GM23338 (cell line): ENCODE measurements at places on chromosomes 3 and 15.

DNA sequence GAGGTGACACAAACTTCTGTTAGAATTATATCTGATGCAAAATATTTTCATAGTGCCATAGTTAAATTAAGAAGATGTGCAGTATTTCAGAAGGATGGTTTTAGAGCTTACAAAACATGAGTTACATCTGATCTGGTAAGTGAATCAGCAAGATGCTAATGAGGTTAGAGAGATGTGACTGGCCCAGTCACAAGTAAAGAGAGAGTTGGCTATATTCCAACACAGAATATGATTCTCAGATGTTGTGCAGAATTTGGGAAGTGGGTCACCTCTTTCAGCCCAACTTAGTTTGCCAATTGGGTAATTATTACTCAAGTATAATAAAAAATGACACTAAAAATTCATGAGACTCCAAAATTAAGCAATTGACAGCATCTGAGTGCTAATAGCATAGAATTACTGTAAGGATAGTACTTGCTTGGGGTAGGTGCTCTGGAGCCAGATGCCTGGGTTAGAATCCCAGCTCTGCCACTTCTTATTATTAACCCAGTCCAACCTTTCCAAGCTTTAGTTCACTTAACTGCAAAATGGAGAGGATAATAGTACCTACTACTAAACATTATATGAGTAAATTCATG, 30.8 kb downstream of the P2RY1 start:
- no peak for DNase-seq

- peak; percentile 17 for DNase-seq
These were observed 172.5 kb downstream of the NSMCE3 start for GRCh38 chr15:29097168-29097567.

GRCh38 chr15:43966646-43967045, 139.8 kb downstream of the WDR76 start:
- no peak for DNase-seq

DNA sequence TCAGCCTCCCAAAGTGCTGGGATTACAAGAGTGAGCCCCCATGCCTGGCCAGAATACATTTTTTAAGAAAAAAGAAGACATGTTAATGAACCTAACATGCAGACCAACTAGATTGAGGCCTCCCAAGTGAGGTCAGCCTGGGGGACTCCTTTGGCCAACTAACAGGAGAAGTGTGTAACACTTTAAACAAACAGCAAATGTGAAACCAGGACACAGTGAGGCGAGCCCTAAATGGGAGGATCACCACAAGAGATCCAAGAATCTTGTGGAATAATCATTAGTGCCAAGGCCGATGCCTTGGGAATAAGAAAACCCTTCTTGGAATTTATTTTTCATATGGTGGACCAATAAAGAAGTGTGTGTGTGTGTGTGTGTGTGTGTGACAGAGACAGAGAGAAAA, 73.9 kb downstream of the ATP10A start:
- no peak for DNase-seq

GRCh38 chr3:194727435-194728128, 41.9 kb downstream of the FAM43A start:
- DNase-seq = no peak

DNA sequence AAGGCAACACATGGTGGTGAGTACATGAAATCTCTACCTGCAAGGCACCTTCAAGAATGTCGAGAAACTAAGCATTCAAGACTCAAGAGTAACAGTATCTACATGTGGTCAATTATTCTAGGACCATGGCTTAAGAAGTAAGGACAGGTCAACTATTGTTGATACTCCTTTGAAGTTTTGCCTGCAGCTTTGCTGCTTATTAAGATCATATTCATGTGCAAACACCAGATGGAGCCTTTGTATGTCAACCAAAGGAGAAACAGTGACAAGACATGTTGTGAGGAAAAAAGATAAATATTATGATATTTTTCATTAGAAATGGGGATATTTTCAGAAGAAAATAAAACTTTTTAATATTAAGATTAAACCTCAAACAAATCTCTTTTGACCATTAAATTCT, 52.3 kb upstream of the FGF7 start:
- DNase-seq = no peak

- no peak for DNase-seq
These were observed 1.5 kb downstream of the ZNF639 start for GRCh38 chr3:179324270-179324754.

DNA sequence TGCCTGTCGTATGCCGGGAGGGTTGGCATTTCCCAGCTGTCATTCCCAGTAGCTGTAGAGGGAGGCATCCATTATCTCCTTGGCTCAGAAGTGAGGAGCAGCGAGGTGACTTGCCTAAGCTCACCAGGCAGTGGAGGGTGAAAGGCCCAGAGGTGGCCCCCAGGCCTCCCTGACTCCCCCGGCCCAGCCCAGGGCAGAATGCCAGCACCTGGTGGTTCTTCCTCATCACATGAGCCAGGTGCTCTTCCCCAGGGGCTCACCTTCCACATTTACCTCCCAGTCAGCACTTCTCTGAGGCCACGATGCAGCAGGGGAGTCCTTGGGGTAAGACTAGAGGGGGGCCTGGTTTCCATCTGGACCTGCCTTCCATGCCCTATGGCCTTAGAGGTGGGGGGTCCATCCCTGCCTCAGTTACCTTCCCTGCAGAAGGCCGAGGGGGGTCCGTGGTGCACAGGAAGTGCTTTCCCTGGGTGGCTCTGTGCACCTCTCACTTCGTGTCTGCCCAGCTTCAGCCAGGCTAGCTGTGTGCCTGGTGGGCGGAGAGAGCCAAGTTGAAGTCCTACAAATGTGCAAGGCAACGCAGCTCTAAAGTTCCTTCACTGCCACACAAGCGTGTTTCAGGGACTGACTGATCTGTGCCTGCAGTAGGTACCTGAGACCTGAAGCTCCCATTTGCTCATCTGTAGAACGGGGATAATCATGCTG, 70.3 kb upstream of the PLXNA1 start:
- DNase-seq = no peak

GRCh38 chr3:72950372-72950771, 46.2 kb upstream of the PPP4R2 start:
- no peak for DNase-seq

DNA sequence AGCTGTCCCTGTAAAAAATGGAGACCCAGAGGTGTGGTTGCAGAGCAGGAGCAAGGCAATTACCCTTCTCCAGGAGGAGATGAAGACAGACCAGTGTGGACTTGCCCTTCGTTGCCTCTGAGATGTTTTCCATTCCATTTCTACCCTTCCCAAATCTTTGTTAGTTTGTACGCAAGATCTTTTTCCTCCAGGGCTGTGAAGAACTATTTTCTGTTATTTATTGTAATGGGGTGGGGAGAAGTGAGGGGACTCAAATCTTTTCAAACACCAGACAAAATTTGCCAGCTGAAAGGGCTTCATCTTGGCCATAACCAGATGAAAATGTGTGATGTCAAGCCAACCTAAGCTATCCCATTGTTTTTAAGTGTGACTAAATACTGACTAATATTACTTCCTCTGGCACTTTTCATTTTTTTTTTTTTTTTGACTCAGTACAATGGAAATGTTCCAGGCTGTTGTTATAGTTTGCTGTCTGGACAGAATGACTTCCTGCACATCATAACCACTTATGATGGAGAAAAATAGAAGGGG, 271.3 kb upstream of the TPRG1 start:
- DNase-seq = no peak

- DNase-seq = no peak
These were observed 110.3 kb upstream of the ALDH1A3 start for GRCh38 chr15:100769043-100769974.

DNA sequence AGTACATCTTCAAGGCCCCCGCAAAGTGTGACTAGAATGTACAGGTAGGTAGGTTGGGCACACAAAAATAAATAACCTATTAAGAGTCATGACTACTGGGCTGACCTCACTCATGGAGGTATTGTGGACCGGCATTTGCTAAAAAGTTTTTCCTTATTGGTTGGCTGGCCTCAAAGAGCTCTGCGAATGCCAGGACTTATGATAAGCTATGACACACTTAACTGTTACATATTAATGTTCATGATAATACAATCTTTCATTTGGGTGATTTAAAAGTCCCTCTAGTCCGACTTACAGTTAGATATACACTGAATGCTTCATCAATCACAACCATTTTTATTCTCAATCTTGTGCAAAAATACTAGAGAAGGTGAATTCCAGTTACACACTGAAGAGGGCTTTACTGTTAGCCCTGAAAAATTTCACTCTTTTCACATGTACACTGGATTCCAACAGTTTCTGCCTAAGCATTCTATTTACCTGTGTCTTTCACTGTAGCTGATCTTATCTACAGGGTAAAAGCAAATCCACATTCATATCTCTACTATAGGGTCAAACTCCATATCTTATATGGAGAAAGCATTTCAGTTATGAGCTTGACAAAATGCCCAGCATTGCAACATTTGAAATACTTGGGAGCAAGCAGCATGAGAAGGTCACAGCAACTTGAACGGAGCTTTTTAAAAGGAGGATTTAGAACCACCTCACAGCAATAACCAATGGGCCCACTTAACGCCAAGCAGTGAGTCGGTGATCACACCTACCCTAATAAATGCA, 329.1 kb downstream of the FOXP1 start:
- DNase-seq = no peak

DNA sequence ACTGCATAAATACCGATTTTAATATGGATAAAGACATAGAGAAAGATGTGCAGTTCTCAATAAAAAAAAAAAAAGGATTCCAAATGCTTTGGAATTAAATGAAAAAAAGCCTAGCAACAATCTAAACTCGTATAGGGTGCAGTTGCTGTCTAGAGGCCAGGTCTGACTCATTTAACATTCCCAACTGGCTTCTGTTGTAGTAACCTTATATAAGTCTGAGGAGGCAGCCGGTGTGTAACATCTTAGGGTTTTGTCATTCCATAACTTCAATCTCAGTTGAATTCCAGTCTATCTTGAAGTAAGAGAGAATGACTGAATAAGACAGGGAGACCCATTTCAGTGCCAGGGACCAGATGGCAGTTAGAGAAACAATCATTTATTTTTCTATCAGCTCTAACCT, 6.5 kb downstream of the PDCD10 start:
- DNase-seq = no peak

- no peak for DNase-seq
These were observed 174.1 kb downstream of the SATB1 start for GRCh38 chr3:18250991-18251390.

- DNase-seq = no peak
These were observed 610.8 kb downstream of the NTRK3 start for GRCh38 chr15:87645723-87646122.
